ENCODE measurements at places on chromosomes 6 and 20.
A peak's percentile ranks its signal among the peaks of the same experiment; 100 is the strongest.

DNA sequence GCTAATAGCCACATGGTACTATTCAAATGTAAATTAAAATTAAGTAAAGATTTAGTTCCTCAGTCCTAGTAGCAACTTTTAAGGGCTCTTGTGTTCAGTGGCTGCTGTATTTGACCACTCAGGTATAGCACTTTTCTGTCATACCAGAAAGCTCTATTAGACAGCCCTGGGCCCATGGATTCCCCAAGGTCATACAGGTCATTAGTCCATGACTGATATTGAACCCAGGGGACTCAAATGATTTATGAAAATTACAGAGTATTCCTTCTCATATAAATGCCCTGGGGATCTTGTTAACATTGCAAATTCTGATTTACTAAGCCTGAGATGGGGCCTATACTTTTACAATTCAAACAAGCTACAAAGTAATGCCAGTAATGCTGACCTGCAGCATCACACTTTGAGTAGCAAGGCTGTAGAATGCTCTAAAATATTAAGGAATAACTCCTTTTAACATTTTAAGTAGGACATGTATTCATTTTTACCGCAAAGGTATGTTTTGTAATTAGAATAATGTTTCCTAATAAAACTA is 29.6 kb downstream of the RNF217 start:
- no peak for DNase-seq

GRCh38 chr20:63036291-63036690 is 29.5 kb upstream of the BHLHE23 start:
- DNase-seq = no peak

DNA sequence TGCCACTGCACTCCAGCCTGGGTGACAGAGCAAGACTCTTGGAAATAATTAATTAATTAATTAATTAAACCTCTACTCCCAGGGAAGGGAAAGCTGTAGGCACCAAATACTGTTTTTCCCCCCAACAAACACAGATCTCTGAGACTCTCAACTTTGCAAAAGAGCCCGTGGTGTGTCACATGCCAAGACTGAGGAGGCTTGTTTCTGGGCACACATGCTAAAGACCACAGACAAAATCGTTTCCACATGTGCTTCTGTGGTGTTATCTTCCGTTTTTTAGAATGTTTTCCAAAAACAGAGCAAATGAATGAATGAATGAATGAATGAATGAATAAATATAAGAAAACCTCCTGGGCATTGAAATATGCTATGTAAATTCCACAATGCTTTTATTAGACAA is 55.6 kb upstream of the ATXN1 start:
- DNase-seq = no peak

GRCh38 chr20:57061051-57061900 is 205.2 kb downstream of the BMP7 start:
- DNase-seq = peak; percentile 13

DNA sequence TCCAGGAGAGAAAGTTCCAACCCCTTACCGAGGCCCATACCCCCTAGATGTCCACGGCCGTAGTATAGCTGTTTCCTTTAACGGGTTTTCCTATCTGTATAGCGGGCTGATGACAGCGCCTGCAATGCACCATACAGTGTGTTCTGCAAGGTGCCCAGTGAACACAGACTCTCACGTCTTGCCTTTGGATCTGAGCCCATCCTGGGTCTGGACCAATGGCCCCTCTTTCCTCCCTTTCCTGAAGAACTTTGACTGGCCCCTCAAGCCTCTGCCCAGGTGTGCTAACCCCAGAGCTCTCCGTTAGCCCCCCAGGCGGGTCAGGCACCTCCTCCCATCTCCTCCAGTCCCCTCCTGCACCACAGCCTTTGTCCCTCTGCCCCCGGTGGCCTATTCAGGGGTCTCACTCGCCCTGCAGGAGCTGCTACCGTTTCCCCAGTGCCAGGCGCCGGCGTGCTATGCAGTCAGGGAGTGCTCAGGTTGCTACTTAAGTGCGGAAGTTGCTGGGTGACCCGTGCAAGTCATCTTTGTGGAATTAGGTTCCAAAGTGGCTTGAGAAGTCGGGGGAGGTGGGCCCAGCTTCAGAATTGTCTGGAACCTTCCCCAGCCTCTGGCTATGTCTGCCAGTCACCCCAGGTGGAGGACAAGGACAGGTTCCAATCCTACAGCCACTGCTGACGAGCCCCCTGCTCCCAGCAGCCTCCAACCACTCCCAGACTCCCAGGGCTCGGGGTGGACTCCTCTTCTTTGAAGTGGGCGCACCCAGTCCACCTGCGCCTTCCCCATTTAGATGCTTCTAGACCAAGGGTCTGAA is 35.0 kb upstream of the ZBP1 start:
- DNase-seq = no peak

GRCh38 chr6:7932625-7933024 is 22.0 kb upstream of the TXNDC5 start:
- no peak for DNase-seq

DNA sequence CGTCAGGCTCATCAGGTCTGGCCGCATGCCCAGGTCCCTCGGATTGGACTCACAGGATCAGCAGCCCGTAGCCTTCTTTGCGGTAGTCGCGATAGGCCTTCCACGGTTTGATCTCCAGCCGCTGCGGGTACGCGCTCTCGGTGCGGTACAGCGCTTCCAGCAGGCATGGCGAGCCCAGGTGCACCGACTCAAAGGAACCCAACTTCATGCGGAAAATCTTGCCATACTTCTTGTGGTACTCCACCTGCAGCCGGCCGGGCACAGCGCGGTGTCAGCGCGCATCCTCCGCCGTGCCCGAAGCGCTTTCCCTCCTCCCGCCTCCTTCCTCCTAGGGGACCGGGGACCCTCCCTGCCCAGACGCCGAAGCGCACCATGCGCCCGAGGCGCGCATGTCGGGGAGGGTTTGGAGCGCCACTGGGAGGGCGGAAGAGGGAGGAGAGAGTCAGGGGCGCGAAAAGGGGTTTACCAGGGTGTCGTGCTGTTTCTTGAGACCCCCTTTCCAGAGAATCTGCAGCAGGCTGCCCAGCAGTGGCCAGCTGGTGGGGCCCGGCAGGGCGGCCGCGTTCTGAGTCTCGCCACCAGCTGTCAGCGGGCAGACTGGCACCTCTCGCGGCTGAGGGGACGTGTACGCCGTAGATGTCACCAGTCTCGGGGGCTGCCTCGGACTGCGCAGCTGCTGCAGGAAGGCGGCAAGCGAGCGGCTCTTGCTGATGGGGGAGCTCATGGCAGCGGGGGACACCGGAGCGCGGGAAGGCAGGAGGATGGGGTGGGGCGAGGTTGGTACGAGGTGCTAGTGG is 732 bp downstream of the CYP24A1 start:
- DNase-seq = peak; percentile 31

DNA sequence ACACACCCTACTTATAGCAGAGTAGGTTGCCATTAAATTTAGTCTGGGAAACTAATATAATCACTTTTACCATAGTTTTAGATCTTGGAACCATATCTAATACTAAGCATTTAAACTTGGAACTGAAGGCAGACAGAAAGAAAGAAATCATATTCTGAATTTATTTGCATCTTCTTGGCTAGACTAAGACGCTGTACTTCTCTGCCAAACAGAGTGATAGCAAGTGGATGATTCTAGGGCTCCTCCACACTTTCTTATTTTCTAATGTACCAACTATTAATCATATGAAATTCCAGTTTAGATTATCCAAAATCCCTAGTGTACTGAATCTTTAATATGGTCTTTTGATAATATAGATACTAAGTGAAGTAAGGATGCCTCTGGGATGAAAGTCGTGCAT is 277.0 kb downstream of the CENPW start:
- DNase-seq = no peak

GRCh38 chr20:23503649-23504048 is 12.7 kb downstream of the CST8 start:
- DNase-seq = peak; percentile 6

- DNase-seq = no peak
Observed at GRCh38 chr6:169906004-169906687, 154.7 kb downstream of the ERMARD start.

- DNase-seq = no peak
Observed at GRCh38 chr6:100103931-100104330, 109.9 kb upstream of the MCHR2 start.
